ENCODE measurements at places on chromosomes 5 and 9. TPM values are rescaled to one million over a fixed set of nuclear protein-coding genes. Genes with fewer than 3 reads are reported as not detected.

GRCh38 chr5:71695595-71695994, 23.5 kb upstream of the CARTPT start:
- peaks cover 4% of the 10 kb centered on the region for H3K4me1 ChIP-seq
- no peaks in the 10 kb centered on the region for H3K36me3 ChIP-seq
- H3K27me3 ChIP-seq = no peaks in the 10 kb centered on the region

DNA sequence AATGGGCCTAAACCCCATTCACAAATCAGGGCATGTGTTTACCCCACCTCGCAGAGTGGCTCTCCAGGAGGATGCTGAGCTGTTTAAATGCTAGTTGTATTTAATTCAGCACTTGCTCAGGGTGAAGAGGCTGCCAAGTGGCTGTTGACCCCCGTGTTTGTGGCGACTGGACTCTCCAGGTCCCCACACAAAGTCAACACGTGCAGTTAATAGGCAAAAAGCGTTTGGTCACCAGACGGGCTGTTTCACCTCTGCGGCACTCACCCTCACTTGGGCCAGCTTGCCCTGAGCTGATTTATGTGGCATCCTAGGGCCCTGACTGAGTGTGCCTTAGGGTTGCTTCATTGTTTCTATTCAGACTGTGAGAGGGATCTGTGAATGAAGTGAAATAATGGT, 152.3 kb downstream of the GAS1 start:
- no peak overlapping the region for H3K27ac ChIP-seq
- H3K27me3 ChIP-seq = no peaks in the 10 kb centered on the region
- H3K4me3 ChIP-seq = peak overlapping the region; percentile 13
- DNase-seq = no peak

DNA sequence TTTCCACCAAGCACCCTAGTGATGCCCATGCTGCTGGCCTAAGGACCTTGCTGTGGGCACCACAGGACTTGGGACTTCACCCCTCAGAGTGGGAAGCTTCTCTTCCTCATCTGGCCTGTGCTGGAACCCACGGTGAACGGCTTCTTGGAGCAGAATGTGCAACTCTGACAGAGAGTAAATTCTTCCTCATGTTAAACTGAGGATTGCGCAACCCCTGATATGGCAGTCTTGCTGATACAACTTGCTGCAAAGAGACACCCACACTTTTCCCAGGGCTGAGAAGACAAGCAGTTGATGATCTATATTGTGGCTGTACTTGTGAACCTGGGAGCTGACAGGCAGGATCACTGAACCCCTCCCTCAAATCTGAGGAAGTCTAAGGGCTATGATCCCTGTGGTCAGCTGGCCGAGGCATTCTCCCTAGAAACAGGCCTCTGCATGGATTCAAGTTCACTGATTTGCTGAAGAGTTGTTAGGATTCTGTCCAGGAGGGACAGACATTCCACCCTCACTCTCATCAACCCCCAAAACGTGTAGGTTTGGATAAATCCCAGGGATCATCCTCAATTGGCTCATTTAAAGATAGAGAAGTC, 307.2 kb downstream of the MTRR start:
- no peak for DNase-seq
- H3K4me3 ChIP-seq = no peak overlapping the region
- no peaks in the 10 kb centered on the region for H3K36me3 ChIP-seq
- no peak overlapping the region for H3K27ac ChIP-seq
- peaks cover 5% of the 10 kb centered on the region for H3K4me1 ChIP-seq

DNA sequence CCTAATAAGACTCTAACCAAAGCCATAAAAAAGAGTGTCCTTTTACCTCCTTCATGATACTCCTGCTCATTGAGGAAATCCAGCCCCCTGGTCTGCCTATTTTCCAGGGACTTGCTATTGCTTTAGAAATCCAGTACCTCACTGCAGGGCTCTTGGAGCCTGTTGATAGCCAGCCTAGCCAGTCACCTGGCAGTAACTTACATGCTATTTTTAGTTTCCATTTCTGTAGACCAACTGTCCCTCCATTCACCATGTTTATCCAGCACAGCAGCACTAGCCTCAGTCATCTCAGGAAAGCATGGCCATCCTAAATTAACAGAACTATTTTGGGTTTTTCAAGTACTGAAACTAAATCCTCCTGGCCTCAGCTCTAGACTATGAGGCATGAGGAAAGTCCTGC, 91.5 kb upstream of the PHF24 start:
- DNase-seq = no peak
- H3K27ac ChIP-seq = no peak overlapping the region
- no peak overlapping the region for H3K4me3 ChIP-seq
- no peaks in the 10 kb centered on the region for H3K4me1 ChIP-seq

GRCh38 chr9:108167136-108167900, 677.7 kb upstream of the KLF4 start:
- H3K4me1 ChIP-seq = peaks cover 3% of the 10 kb centered on the region
- H3K4me3 ChIP-seq = no peak overlapping the region
- H3K27me3 ChIP-seq = no peaks in the 10 kb centered on the region
- H3K27ac ChIP-seq = no peak overlapping the region

DNA sequence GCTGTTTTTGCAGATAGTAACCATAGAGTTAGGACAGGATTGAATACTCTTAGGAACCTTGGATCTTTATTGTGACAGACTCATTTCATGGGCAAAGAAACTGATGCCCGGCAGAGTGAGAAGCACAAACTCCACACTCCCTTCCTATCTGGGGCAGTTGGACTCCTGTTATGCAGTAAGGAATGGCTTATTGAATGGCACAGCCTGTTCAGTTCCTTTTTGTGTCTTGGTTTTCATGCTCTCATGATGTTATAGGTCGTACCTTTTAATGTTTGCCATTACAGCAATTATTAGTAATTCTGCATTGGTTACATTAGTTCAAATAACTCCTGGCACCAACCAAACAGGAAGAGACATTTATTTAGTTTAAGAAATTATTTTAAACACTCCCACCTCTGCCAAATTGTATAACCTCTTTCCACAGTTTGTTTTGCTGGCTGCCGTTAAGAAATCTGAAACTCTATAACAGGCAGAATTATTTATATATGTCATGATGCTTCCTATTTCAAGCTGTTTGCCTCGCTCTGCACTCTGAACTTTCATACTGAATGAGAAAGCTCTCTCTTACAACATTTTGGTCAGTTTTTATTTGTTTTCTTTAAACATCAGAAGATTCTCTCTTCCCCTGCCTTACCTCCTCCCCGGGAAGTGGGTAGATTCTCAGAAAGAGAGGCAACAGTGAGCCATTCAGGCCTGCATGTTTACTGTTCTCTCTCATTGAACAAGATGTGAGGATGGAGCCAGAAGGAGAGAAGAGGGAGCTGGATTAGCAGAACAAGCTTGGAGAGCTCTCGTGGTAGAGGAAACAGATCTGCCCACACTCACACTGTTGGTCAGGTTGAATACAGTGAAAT, 144.4 kb downstream of the ARHGEF28 start:
- no peak for DNase-seq
- no peak overlapping the region for H3K4me3 ChIP-seq
- no peaks in the 10 kb centered on the region for H3K4me1 ChIP-seq
- no peak overlapping the region for H3K27ac ChIP-seq
- H3K36me3 ChIP-seq = no peaks in the 10 kb centered on the region

- no peak overlapping the region for H3K27ac ChIP-seq
- no peaks in the 10 kb centered on the region for H3K36me3 ChIP-seq
- H3K27me3 ChIP-seq = no peaks in the 10 kb centered on the region
- DNase-seq = no peak
Measured at GRCh38 chr9:16252616-16253015, 617.9 kb downstream of the BNC2 start.

Gene ORM2
- 0.90 TPM for total RNA-seq

Gene QRFP
- total RNA-seq = not detected
